ENCODE measurements at places on chromosomes 12 and 14.

GRCh38 chr14:99542566-99542965, 61.4 kb downstream of the CCNK start:
- no peak for DNase-seq

DNA sequence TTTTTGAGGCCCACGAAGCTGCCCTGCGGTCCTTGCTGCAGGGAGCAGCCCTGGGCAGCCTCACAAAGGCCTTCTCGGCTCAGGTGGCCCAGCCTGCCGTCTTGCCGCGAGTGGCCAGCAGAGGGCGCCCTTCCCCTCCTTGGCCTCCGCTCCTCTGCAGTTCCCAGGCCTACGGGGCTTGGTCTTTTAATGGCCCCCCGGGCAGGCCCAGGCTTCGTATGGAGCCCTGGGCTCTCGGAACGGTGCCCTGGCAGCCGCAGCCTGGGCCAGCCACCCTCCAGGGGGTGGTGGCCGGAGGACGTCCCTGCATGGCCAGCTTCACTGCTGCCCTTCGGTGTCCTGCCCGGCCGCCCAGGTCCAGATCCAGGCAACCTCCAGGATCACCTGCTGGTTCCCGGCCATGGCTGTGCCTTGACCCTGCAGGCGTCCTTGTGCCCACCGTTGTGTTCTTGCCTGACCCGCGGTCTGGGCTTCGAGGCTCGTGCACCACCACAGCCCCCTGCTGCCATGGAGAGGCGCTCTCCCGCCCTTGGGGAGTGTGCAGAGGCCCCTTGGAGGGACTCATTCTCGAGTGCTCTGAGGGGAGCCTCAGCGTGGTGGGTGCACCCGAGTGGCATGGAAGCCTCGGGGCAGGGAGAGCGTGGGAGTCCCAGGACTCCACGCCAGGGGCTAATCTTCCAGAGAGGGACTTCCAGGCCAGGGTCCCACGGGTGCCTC, 9.4 kb downstream of the ASPG start:
- peak; percentile 26 for DNase-seq

- DNase-seq = peak; percentile 17
These were observed 27.7 kb upstream of the CAND1 start for GRCh38 chr12:67241482-67241881.

DNA sequence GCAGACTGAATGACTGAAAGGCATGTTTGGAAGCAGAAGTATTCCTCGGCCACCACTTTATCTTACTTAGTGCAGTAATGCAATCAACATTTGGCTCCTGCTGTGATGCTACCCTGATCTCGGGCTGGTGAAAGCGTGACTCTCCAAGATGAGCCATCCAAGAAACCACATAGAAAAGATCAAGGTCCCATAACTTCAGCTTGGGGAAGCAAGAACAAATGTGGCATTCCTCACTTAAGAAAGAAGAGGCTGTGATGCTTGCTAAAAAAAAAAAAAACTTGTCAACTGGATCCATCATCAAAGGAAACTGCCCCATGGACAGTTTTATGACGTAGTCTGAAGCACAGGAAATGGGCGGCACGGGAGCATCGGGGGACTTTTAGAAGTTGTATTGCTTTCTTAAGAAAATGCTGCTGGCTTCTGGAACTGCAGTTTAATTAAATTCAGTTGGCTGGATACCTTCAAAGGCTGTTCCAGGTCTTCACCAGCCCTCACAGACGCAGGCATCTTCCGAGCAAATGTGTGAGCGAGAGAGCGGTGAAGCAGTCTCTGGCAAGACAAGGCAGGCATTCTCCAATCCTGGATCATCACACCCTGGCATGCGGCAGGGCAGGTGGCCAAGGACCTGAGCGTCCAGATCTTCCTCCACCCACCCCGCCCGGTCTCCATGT, 38.2 kb upstream of the MAP1LC3B2 start:
- peak; percentile 93 for DNase-seq

GRCh38 chr14:36439766-36440165, 80.3 kb downstream of the NKX2-1 start:
- DNase-seq = no peak

DNA sequence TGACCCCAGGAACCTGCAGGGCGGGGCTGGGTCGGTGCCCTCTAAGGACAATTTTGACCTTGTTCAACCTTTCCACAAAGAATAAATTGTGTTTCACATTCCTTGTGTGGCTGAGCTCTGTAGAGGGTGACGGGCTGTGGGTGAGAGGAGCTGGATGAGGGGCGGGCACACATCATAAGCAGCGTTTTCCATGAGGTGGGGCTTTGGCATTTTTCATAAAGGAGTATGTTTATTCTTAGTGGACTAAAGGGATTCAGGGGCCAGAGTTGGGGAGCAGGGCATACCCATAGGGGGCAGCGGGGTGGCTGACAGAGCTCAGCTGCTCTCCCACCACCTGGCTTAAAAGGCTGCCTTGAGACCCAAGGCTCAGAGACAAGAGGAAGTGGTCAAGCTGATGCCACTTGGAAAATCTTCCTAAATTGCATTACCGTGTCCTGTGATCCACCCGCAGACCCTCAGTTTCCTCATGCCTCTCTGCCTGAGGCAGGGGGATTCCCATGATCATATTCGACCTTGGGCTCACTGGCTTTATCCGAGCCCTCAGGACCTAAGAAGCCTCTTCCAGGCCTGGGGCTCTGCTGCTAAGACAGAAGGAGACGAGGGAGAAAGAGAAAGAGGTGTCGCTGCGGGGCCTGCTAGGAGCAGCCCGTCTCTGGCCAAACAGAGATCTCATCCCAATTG, 11.4 kb downstream of the MMP14 start:
- peak; percentile 54 for DNase-seq

DNA sequence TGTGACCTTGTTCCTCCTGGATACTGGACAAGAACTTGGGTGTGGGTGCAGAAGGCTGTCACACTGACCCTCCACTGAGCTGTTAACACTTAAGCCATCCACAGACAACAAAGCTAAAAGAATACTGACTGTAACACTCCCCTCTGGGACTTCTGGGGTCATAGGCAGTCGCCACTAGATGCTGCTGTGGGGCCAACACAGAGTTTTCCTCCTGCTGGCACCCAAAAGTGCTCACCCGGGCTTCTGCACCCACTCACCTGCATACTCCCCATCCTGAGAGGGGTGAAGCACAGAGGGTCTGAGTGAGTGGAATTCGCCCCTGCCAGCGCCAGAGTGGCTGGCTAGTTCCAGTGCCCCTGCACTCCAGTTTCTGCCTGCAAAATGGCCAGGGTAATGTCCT, 422.4 kb upstream of the LMO3 start:
- no peak for DNase-seq

DNA sequence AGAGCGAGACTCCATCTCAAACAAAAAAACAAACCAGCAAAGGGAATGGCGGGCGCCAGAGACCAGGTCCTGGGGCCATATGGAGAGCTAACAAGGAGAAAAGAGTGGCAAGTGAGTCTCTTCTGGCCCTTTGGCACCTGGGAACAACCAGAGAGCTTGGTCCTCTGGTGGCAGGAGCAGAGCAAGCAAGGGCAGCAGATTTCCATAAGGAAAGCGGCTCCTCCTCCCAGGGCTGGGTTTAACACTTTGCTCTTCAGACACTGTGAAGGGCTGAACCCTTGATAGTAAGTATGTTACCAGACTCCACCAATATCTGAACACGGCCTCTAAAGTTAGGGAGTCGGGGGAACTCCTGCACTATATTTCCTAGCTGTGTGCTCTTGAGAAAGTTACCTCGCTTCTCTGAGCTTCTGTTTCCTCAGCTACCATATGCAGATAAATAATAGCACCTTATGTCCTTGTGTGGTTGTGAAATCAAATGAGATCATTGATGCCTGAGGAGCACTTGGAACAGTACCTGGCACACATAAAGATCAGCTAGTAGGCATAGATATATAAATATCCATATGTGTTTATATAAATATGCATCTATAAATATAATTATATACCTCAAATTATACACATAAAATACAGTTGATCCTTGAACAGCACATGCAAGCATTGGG, 33.4 kb upstream of the PLEKHG6 start:
- DNase-seq = no peak

DNA sequence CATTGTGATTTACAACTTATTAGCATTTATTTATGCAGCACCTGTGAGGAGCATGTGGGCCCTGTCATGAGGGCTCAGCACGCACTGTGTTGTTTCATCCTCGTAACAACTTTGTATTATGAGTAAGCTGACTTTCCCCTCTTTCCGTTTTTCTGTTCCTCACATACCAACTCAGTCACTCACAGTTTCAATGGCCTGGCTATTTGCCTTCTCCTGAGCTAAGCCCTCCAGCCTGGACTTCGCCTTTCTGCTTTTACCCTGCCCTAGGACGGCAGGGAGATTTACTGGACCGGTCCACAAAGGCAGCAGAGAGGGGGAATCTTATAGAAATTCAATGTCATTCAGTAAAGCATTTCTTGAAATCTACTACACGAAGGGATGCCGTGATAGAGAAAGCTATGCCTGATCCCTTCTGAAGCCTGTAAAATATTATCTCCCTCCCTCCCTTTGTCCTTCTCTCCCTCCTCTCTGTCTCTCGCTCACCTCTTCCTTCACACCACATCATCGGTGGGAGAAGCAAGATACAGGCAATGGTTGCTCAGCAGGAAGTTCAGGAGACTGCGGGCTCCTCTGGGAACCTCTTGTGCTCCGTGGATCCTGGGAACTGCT, 219.2 kb upstream of the TBX3 start:
- peak; percentile 77 for DNase-seq

GRCh38 chr12:88546226-88546625, 34.0 kb downstream of the KITLG start:
- DNase-seq = peak; percentile 36

DNA sequence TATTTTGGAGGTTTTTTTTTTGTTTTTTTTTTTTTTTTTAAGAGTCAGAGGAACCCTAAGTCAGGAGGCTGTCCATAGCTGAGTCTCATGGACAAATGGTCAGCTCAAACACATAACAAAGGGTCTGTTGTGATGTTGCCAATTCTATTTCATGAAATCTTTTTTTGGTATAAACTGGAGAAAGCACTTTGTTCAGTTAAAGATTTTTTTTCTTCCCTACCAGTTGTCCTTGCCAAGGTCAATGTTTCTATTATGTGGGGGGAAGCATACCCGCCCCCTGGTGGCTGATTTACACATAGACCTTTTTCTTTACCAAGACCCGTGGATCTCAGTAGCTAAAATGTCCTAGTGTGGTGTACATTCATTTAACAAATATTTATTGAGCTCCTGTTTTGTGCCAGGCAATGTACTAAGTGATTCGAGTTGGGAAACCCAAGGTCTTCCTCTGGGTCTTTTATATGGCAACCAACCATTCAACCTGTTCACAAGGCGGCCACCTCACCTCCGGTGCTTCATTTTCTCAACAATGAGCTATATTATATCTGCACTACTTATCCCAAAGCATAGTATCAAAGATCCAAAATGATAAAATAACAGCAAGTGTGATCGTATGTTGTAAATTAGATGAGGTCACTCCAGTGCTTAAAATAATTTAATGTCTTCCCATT, 214.5 kb downstream of the PAH start:
- DNase-seq = peak; percentile 77

- DNase-seq = peak; percentile 82
These were observed 27.7 kb upstream of the HIGD1C start for GRCh38 chr12:50924439-50925341.

DNA sequence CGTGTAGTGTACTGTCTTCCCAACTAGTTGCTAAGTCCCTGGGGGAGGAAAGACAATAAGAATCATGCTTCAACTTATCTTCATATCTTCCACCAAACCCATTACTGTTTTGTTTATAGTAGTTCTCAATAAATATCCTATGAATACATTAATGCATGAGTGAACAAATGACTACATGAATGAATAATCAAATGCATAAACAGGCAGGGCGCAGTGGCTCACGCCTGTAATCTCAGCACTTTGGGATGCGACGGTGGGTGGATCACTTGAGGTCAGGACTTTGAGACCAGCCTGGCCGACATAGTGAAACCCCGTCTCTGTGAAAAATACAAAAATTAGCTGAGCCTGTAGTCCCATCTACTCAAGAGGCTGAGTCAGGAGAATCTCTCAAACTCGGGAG, 32.1 kb upstream of the NR2C1 start:
- DNase-seq = no peak

DNA sequence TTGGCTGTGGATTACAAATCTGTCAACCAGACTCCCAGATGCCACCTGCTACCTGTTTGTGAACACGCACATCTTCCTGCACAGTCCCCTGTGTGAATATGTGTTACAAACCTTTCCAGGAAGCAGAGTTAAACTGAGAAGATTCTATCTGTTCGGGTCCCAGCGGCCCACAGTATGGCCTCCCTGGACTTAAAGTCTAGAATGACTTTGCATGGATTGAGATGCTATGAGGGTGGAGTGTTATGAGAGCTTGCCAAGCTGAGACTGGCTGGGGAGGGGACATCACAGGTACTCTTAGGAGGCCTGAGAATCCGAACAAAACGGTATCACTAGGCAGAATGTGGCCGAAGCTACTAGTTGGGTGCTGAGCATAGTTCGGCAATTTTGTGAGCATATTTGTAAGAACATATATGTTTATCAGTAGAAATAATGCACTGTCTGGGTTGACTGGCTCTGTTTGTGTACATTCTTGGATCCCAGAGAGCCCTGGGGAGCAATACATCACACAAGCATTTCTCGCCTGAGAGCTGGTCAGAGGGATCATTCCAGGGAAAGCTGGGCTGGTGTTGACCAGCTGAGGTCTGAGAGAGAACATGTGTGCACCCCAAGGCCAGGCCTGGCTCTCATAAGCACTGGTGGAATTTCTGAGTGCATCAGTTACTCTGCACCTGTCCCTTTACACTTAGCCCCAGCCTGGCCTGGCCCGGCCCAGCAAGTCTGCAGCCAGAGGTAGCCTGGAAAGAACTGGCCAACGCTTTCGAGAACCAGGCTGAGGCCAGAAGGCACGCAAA, 29.8 kb upstream of the LTBP2 start:
- DNase-seq = peak; percentile 61

GRCh38 chr14:68604361-68604730, 188.5 kb downstream of the ZFP36L1 start:
- no peak for DNase-seq

- DNase-seq = no peak
These were observed 20.2 kb upstream of the CLEC4D start for GRCh38 chr12:8493084-8493483.

- DNase-seq = no peak
These were observed 25.6 kb downstream of the ZFP36L1 start for GRCh38 chr14:68767248-68767645.

DNA sequence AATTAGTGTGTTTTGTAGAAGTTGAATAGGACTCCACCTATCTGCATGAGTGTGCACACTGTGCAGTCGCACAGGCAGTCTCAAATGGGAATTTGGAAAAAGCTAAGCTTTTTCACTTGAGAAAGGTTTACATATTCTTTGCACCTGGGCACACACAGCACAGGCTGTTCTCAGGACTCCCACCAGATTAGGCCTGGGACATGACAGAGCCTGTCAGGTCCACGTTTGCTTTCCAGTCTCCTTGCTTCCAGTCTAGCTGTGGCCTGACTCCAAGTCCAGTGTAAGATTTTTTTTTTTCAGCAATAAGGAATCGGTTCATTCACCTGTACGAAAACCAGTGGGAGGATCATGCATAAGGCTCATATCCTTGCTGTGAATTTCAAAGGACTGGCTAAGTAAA, 181.3 kb downstream of the ZFP36L1 start:
- no peak for DNase-seq

- DNase-seq = no peak
These were observed 526.7 kb upstream of the TBX3 start for GRCh38 chr12:115210533-115211252.

- DNase-seq = no peak
These were observed 21.7 kb downstream of the AICDA start for GRCh38 chr12:8590842-8591545.

- no peak for DNase-seq
These were observed 22.7 kb upstream of the PNMA1 start for GRCh38 chr14:73736842-73737241.
